ENCODE measurements at places on chromosomes 7 and 10. TPM values are rescaled to one million over a fixed set of nuclear protein-coding genes. Genes with fewer than 3 reads are reported as not detected.

DNA sequence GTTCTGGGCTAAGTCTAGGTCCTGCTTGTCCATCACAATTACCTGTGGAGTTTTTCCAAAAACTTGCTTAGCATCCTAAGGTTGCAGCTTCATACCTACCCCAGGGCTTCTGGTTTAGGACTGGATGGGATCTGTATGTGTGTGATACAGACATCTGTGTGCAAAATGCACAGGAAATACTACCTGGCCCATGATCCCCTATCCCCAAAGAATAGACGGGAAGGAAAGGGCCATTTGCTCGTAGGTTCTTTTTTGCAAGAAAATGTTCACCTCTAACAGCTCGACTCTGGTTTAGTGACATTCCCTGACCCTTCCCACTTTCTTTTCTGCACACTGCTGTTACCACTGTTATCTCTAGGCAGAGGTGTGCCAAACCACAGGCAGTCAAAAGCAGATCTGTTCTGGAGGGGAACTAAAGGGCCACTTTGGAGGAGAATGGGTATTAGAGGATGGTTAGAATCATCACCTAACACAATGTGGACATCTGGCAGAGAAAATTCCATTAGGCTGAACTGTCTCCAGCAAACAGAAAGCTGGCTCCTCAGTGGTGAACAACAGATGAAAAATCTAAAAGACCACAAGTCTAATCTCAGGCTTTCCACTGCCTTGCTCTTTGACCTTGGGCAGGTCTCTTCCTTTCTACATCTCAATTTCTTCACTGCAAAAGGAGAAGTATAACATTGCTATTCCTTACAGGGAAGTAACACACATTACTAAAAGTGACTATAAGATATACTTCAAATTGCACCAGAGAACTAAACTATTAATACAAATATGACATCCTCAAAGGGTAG, 107.4 kb downstream of the UBE2H start:
- no peak for DNase-seq

GRCh38 chr7:4073750-4074149, 608.3 kb upstream of the FOXK1 start:
- DNase-seq: no peak

Gene GPER1
- 12.5 TPM for total RNA-seq

- DNase-seq: no peak
Measured at GRCh38 chr10:11677480-11677879, 64.7 kb upstream of the ECHDC3 start.

Gene SFTPA1
- not detected for total RNA-seq

Measured in thyroid gland (tissue), 4 donors.